ENCODE measurements at places on chromosomes 7 and 10. TPM values are rescaled to one million over a fixed set of nuclear protein-coding genes. Genes with fewer than 3 reads are reported as not detected.

DNA sequence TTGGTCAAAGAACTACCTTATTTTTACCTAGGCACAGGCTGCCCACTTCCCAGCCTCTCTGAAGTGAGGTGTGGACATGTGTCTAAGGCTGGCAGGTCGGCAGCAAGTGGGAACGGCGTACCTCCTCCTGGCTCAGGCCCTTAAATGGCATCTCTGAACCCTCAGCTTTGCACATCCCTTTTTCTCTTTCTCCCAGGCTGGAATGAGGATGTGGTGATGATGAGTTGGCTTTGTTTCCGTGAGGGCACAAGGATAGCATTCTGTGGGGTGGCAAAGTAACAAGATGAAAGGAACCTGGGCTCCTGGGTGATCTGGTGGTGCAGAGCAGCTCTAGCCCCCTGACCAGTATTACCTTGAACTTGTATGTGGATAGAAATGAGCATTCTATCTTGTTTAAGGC, 196.8 kb downstream of the REEP3 start:
- H3K4me1 ChIP-seq, result peaks cover 28% of the 10 kb centered on the region
- H3K36me3 ChIP-seq, result no peaks in the 10 kb centered on the region
- no peak overlapping the region for H3K27ac ChIP-seq
- no peak overlapping the region for H3K4me3 ChIP-seq
- no peak for DNase-seq
- H3K27me3 ChIP-seq, result no peaks in the 10 kb centered on the region

DNA sequence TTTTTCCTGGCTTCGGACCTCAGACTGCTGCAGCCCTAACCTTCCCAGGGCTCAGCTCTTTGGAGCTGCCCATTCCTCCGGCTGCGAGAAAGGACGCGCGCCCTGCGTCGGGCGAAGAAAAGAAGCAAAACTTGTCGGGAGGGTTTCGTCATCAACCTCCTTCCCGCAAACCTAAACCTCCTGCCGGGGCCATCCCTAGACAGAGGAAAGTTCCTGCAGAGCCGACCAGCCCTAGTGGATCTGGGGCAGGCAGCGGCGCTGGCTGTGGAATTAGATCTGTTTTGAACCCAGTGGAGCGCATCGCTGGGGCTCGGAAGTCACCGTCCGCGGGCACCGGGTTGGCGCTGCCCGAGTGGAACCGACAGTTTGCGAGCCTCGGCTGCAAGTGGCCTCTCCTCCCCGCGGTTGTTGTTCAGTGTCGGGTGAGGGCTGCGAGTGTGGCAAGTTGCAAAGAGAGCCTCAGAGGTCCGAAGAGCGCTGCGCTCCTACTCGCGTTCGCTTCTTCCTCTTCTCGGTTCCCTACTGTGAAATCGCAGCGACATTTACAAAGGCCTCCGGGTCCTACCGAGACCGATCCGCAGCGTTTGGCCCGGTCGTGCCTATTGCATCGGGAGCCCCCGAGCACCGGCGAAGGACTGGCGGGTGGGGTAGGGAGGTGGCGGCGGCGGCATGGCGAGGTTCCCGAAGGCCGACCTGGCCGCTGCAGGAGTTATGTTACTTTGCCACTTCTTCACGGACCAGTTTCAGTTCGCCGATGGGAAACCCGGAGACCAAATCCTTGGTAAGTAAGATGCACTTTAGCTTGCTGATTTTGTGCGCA, at the start of gene PLXDC2:
TSS of gene PLXDC2 (plus strand) at position 22 of the 820 bp plus-strand sequence.
- DNase-seq, result peak; percentile 81
- no peaks in the 10 kb centered on the region for H3K36me3 ChIP-seq
- peak within 1 kb of the TSS; percentile 75 for H3K4me3 ChIP-seq
- no peaks in the 10 kb centered on the region for H3K27me3 ChIP-seq

GRCh38 chr7:19747740-19748339, 25.6 kb downstream of the TMEM196 start:
- no peak overlapping the region for H3K4me3 ChIP-seq
- DNase-seq, result no peak
- no peaks in the 10 kb centered on the region for H3K27me3 ChIP-seq
- no peaks in the 10 kb centered on the region for H3K36me3 ChIP-seq

DNA sequence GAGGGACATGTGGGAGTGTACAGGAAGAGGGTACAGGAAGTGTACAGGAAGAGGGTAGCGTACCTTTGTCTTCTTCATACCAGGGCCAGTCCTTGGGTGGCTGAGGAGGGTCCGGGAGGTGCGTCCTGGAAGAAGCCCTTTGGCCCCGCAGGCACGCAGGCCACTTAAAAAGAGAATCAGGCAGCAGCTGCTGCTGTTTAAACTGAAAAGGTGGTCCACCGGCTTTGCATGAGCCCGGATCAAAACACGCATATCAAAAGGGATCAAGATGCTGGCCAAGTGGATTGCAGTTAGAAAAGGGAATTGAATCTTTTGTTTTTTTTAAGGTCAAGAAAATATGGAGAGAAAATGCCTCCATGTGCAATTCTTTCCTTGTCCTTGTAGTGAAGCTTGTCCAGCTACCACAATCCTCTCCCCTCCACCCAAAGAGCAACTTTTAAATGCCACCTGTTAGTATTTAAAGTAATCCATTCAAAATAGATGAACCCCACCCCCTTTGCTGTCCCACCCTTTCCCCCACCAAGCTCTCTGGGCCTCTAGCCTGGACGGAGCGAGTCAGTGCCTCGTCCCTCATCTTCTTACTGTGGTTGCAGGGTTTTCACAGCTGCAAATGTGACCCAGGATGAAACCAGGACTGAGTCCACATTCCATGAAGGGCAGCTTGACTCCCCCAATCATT, 142.8 kb downstream of the GLCCI1 start:
- H3K27me3 ChIP-seq, result no peaks in the 10 kb centered on the region
- no peaks in the 10 kb centered on the region for H3K4me1 ChIP-seq
- H3K27ac ChIP-seq, result no peak overlapping the region
- no peak for DNase-seq
- no peaks in the 10 kb centered on the region for H3K36me3 ChIP-seq
- no peak overlapping the region for H3K4me3 ChIP-seq

- peaks cover 11% of the 10 kb centered on the region for H3K4me1 ChIP-seq
- no peaks in the 10 kb centered on the region for H3K27me3 ChIP-seq
- no peak overlapping the region for H3K27ac ChIP-seq
- no peak overlapping the region for H3K4me3 ChIP-seq
Measured at GRCh38 chr7:116585392-116585791, 60.6 kb downstream of the CAV1 start.

The RBP4 gene
- total RNA-seq, result 18.6 TPM

The ABCA13 gene
- total RNA-seq, result 0.35 TPM

Data from upper lobe of right lung (tissue), 1 donor.